ENCODE measurements at places on chromosomes 3 and 15. TPM values are rescaled to one million over a fixed set of nuclear protein-coding genes. Genes with fewer than 3 reads are reported as not detected.

DNA sequence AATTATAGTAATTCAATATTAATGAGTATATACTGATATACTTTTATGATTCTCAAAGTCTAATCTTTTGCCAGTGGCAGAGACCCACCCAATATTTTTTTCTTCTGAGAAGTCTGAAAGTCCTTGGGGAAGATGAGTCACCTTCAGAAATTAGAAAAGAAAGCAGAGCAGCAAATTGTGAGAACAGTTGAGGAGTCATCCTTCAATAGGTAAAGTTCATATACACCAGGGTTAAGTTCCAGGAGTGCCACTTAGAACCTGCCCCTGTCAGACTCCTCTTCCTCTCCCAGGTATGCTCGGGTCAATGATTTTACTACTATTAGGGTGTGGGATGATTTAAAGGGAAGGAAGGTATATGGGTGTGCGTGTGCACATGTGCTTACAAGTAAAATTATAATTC is 7.1 kb downstream of the CLRN1 start:
- no peak for DNase-seq

GRCh38 chr3:170721563-170721962 is 135.7 kb upstream of the SLC7A14 start:
- no peak for DNase-seq

GRCh38 chr3:126546013-126546412 is 12.7 kb downstream of the C3orf22 start:
- no peak for DNase-seq

DNA sequence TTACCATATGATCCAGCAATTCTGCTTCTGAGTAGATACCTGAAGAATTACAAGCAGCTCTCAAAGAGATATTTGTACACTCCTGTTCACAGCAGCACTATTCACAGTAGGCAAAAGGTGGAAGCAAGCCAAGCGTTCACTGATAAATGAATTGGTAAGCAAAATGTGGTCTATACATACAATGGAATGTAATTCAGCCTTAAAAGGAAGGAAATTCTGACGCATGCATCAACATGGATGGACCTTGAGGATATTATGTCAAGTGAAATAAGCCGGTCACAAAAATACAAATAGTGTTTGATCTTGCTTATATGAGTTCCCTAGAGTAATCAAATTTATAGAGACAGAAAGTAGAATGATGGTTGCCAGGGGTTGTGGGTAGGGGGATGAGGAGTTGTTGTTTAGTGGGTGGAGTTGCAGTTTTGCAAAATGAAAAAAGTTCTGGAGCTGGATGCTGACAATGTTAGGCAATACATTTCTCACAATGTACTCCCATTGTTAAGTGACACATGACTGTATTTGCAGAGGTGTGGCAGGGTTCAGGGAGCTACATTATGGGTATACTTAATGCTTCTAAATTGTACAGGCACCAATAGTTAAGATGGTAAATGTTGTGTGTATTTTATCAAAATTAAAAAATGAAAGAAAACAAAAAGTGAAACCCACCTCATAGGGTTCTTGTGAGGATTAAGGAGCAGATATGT is 26.7 kb downstream of the SLC6A1 start:
- DNase-seq: no peak

GRCh38 chr15:46344915-46345314 is 710.1 kb downstream of the SQOR start:
- DNase-seq: no peak

- no peak for DNase-seq
These were observed 520 bp downstream of the SLC26A6 start for GRCh38 chr3:48634661-48635221.

Gene NUP210
- 36.8 TPM for total RNA-seq

Gene HES1
- total RNA-seq: 28.5 TPM

Gene FBN1
- 0.46 TPM for total RNA-seq
